Activated CD4-positive, alpha-beta T cell treated with anti-CD3 and anti-CD28 coated beads for 4 hours (primary cell): ENCODE measurements at places on chromosomes 7 and 10.

- no peak for DNase-seq
Measured at GRCh38 chr7:68671671-68672070, 926.6 kb upstream of the AUTS2 start.

DNA sequence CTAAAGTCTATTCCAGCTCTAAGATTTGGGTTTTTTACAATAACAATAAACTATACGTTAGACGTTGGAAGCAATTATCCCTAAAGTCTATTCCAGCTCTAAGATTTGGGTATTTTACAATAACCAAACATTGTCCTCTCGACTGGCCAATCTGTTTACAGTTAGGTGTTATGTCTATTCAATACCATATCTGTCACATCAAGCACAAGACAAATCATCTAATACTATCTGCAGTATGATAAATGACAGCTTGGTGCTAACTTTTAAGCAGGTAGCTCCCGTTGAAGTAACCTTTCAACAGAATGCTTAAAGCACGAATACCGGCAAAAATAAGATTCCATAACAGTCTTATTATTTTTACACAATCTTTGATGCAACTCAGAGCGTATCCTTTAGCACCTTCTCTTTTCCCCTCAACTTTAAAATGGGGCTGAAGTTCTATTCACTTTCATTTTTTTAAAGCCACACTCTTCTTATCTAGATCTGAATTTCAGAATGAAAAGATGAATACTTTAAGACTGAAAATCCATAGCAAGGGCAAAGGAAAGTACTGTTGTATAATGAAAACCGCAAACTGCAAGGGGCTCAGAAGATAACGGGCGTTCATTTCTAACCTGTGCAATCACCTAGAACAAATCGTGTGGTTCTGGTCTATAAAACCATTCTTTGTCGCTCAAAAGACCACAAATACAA is 925 bp downstream of the H2AZ2 start:
- no peak for DNase-seq

- peak; percentile 19 for DNase-seq
Measured at GRCh38 chr7:35691827-35692307, 3.1 kb downstream of the HERPUD2 start.

- no peak for DNase-seq
Measured at GRCh38 chr10:125711110-125711750, 8.3 kb upstream of the EDRF1 start.

DNA sequence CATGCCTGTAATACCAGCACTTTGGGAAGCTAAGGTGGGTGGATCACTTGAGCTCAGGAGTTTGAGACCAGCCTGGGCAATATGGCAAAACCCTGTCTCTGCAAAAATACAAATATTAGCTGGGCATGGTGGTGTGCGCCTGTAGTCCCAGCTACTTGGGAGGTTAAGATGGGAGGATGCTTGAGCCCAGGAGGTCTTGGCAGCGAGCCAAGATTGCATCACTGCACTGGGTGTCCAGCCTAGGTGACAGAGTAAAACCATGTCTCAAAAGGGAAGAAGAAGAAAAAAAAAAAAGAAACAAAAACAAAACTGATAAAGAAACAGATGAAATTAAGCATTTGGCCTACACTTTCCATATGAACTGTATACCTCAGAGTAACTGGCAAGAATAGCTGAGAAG is 319.2 kb downstream of the PARD3 start:
- DNase-seq, result no peak

DNA sequence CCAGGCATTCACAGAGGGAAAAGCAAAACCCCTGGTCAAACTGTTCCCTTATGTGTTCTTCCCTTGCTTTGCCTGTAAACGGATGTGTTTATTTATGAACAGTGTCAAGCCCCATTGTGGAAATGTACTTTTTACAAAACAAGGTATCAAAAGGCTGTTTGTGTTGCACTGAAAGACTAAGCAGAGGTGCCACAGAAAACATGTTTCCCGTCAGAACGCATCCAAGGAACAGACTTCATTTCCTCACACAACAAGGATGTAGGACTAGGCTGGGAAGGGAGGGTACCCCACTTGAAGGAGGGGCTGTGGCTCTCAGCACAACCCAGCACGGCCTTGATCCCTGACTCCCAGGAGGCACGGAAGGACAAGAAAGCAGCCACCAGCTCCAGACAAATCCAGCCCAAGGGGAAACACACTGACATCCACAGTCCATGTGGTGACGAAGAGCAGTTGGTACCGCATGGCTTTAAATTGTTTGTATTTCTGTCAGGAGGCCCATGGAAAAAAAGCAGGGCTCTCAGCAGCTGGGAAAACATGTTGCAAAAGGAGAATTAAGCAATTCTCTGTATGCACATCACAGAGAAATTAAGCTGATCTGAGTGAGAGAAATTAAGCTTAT is 85.6 kb downstream of the RNF216 start:
- no peak for DNase-seq

- peak; percentile 93 for DNase-seq
Measured at GRCh38 chr10:87861953-87862678, 1.2 kb downstream of the KLLN start.

GRCh38 chr7:123645516-123645915 is 10.2 kb upstream of the LMOD2 start:
- DNase-seq, result no peak

DNA sequence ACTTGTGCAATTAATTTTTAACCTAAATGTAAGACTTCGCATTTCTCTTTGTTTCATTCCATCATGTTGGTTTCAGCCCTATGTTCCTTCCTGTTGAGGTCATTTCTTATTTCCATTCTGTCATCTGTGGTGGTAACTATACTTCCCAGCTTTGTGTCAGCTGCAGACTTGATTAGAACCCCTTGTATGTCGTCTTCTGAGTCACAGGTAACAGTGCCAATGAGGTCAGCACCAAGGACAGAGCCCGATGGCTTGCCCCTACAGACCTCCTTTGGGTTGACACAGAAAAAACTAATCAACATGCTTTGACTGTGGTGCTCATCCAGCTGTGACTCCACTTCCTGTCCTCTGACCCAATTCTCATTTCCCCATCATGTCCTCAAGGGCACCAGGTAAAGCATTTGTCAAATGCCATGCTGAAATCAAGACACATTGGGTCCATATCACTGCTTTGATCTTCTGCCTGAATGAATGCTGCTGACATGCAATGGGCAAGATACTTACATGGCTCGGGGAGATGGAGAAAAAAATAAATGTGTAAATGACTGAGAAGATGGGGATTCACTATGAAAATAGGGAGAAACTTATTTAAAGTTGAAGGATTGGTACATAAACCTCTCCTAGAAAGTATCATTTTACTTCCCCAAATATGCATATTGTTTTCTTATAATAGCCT is 25.6 kb upstream of the CRTAC1 start:
- DNase-seq, result no peak

- peak; percentile 45 for DNase-seq
Measured at GRCh38 chr10:7288060-7288690, 122.7 kb downstream of the SFMBT2 start.

- no peak for DNase-seq
Measured at GRCh38 chr10:8057636-8058273, 3.3 kb downstream of the GATA3 start.

DNA sequence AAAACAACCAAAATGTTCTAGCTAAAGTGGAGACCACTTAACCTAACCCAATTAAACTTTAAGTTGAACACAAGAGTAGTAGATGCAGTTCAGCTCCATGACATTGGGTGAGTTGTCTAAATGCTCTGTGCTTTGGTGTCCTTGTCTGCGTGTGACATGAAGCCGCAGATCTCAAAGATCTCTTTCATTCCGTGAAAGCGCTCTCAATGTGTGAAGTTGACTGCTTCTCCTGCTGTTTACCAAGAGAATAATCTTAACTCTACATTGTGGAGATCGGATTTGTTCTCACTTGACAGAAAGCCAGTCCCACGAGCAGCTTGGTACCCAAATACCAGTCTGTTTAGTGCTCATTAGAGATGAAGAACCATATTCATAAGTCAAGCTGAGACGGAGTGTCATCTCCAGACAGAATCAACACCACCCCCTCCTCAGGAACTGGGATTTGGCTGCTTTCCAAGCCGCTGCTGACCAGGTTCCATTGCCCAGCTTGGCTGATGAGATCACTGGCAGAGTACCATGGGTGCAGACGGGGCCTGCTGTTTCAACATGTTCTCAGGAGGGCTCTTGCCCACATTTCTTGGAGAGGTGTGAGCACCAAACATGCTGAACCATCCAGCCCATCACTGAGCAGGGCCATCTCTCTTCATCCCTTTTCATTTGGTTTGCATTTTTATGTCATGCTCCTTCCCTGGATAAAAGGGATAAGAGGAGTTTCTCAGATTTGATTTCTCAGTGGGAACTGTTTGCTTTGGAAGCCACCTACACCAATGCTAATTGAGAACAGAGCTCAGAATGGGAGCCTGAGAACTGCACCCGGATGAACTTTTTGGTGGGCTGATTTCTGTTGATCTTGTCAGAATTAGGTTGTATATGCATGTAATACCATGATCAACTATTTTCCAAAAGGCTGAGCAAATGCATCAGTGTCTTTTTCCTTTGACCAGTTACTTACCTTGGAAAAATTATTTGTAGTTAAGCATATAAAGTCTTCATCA is 95.8 kb upstream of the AGBL3 start:
- no peak for DNase-seq

DNA sequence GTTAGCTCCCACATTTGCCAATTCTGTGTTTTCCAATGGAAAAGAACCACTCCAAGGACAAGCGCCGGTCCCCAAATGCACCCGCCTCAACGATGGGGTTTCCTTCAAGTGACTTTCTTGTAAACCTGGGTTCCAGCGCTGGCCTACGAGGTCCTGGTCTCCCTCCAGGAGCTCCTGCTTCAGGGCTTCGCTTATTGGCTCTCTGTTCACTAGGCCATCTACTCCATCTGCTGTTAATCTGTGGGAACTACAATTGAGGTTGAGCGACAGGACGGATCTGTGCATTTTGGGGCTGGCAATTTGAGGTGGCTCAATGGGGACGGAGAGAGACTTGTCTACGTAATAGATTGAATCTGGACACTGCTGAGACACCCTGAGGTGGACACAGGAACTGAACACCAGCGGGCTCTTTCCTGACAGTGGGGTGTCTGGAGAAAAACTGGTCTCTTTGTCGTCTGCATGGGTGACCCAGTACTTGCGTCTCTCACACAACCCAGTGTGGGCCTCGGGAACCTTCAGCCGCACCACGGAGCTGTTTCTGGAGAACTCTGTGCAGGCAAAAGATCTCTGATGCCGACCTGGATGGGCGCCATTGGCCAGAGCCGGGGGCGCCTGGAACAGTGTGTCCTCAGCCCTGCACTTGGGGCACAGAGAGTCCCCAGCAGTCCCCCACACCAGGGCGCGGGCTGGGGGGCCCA is 115.9 kb upstream of the ADAM12 start:
- DNase-seq, result no peak

- DNase-seq, result no peak
Measured at GRCh38 chr10:50990568-50991455, 83.5 kb upstream of the PRKG1 start.

DNA sequence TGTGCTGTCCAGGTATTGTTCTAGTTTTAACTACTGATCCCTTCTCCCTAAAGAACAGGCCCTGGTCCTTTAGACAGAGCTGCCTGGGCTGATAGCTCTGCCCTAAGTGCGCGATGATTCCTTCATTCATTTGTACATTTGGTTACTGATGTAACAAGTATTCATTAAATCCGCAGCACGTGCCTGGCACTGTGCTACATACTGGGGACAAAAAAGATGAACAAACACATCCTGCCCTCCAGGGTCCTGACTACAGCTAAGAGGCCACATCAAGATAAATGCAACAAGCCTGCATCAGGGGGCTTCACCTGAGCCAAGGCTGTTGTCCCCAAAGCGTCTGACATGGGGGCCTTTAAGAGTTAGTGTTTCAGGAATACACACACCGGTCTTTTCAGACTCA is 99.0 kb upstream of the PODXL start:
- DNase-seq, result no peak

GRCh38 chr10:18419945-18420344 is 231.4 kb downstream of the NSUN6 start:
- DNase-seq, result no peak

- DNase-seq, result no peak
Measured at GRCh38 chr10:124558339-124559321, 97.0 kb downstream of the LHPP start.

- DNase-seq, result no peak
Measured at GRCh38 chr10:61112771-61113170, 168.8 kb upstream of the RHOBTB1 start.

- DNase-seq, result no peak
Measured at GRCh38 chr7:136845899-136846465, 22.5 kb upstream of the CHRM2 start.

- DNase-seq, result no peak
Measured at GRCh38 chr7:38927751-38928150, 18.8 kb upstream of the VPS41 start.

DNA sequence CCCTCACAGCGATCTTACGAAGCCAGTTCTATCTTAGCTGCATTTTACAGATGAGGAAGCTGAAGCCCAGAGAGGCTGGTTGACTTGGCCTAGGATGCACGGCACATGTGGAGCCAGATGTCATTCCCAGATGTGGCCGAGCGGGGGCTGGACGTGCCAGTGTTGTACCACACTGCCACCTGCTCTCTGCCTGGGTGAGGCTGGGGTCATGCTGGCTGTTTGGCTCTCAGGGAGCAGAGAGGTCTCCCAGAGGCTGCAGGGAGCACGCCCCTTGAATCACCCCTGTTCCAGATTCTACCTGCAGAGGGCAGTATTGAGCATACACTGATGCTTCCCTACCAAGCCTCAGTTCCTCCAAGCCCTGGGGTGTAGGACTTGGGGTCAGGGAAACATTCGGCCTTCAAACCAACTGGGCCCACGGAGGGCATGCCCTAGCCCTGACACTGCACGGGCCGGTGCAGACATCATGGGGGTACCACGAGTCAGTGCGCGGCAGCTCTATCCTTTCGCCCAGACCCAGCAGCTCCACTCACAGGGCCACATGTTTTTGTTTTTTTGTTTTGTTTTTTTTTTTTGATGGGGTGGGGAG is 3.8 kb upstream of the GTF2IRD1 start:
- DNase-seq, result peak; percentile 55

GRCh38 chr7:155911471-155912105 is 99.3 kb upstream of the SHH start:
- no peak for DNase-seq
